ENCODE measurements at places on chromosomes 16 and 17.

DNA sequence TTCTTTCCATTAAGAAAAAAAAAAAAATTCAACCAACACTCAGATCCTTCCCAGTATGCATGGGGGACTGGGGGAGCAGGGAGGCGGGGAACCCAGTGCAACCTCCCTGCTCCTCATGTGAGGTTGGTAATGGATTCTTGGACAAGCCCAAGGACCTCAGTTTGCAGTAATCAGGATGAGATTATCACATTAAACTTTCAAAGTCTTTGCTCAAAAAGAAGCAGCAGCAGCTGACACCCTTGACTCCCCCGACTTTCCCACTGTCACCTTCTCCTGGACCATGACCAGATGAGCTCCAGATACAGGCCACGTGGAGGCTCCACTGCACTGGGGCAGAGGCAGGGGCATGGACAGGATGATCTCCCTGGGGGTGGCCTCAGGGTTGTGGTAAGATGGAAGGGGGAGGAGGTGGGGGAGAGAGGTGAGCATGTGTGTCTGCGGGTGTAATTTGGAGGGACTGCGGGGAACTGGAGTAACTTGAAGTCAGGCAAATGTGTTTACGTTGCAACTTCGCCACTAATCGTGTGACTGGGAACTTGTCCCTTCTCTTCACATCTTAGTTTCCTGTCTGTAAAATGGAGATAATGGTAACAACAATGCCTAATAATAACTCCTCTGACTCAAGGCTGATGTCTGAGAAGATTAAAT lies 19.8 kb downstream of the ZNF385C start:
- DNase-seq: no peak

- DNase-seq: no peak
These were observed 12.6 kb downstream of the SNX20 start for GRCh38 chr16:50668368-50669008.

DNA sequence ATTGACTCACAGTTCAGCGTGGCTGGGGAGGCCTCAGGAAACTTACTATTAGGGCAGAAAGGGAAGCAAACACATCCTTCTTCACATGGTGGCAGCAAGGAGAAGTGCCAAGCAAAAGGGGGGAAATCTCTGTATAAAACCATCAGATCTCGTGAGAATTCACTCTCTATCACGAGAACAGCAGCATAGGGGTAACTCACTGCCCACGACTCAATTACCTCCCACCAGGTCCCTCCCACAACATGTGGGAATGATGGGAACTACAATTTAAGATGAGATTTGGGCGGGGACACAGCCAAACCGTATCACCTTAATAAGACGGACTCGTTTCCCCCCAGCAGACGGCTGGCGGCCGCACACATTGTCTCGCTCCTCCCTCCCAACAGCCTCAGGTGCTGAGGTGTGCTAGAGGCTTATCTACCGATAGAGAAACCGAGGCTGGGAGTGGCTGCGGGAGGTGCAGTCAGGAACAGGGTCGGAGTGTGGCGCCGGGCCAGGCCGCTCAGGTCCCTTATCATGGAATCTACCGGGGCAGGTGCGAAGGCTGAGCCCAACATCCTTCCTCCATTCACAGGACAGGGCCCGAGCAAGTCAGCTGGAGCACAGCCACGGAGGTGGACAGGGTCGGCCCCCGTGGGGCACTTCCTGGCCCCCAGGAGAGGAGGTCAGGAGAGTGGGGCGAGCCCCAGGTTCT lies 4.9 kb upstream of the ZG16B start:
- DNase-seq: no peak

GRCh38 chr16:3467921-3468320 lies 24.4 kb downstream of the NAA60 start:
- DNase-seq: no peak

All from uterus (tissue), 4 donors.